ENCODE measurements at places on chromosomes 4 and X. TPM values are rescaled to one million over a fixed set of nuclear protein-coding genes. Genes with fewer than 3 reads are reported as not detected.

DNA sequence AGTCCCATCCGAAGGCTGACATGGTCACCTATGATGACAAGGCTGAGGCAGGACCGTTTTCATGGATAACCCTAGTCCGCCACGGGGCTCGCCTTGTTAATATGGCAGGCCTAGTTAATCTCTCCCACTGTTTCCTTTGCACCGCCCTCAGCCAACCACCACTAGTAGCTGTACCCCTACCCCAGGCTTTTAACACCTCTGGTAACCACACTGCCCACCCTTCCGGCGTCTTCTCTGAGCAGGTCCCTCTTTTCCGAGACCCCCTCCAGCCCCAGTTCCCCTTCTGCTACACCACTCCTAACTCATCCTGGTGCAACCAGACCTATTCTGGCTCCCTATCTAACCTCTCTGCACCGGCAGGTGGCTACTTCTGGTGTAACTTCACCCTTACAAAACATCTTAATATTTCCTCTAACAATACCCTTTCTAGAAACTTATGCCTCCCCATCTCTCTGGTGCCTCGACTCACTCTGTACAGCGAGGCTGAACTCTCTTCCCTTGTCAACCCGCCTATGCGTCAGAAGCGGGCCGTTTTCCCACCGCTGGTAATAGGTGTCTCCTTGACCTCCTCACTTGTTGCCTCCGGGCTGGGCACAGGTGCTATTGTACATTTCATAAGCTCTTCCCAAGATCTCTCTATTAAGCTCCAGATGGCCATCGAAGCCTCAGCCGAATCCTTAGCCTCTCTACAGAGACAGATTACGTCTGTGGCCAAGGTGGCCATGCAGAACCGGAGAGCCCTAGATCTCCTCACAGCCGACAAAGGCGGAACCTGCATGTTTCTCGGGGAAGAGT lies 964.4 kb downstream of the RPA4 start:
- no peak for DNase-seq

DNA sequence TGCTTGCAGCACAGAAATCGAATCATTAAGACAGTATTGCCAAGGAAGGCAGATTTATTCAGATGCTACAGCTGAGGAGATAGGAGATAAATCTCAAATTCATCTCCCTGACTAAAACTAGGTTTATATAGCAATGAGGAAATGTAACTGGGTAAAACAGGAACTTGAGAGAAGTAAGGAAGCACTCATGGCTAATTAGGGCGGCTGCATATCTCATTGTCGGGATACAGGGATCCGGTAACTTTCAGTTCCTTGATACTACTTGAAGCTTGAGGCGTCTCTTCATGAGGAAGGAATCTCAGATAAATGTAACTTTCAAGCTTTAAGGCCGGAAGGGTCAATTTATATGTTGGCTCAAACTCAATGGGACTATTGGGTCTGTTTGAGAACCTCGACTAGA lies 129.2 kb upstream of the WDR1 start:
- DNase-seq: no peak

DNA sequence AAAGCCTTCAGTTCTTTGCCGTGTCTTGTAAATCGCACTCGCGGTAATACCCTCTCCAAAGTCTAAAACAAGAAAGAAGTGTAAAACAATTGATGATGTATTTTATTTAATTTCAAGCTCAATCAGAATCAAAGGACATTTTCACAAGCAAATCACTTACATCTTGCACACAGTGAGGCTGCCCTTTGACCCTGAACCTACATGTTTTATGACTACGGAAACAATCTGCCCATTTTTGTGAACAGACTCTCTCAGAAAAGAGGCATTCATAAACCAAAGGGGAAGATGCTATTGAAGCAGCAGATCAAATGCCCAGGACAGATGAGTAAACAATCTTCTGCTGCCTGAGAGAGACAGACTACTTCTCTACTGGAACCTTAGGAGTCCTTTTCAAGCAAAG lies 76.0 kb upstream of the DDX60 start:
- DNase-seq: no peak

DNA sequence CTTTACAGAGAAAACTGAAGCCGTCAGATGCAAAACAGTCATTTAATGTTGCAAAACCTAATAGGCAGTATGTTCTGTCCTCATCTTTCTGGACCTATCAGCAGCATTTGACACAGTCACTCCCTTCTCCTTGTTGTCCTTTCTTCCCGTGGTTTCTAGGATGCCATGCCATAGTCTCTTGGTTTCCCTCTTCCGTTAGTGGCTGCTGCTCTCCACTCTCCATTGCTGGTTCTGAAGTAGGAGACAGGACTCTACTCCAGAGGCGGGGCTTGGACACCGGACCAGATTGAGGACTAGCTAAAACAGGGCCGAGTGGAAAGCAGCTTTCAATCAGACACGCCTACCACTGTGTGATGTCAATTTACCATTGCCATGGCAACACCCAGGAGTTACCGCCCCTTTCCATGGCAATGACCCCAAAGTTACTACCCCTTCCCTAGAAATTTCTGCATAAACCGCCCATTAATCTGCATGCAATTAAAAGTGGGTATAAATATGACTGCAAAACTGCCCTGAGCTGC lies 88.8 kb upstream of the CCDC160 start:
- DNase-seq: no peak

DNA sequence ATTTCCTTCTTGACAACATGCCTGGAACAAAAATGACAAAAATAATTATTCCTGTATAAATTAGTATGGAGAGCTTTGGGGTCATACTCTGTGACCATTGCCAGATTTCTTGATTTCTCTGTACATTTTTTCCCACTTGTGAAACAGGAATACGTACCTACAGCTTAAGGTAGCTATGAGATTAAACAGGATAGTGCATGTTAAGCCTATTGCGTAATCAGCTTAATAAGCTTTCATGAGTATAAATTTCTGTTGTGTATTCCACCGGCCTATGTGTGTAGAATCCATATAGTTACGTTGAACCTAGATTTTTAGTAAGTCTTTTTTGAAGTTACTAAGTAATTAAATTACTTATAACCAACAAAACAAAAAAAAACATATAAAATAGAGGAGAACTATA lies 334.9 kb downstream of the DCTD start:
- DNase-seq: no peak

DNA sequence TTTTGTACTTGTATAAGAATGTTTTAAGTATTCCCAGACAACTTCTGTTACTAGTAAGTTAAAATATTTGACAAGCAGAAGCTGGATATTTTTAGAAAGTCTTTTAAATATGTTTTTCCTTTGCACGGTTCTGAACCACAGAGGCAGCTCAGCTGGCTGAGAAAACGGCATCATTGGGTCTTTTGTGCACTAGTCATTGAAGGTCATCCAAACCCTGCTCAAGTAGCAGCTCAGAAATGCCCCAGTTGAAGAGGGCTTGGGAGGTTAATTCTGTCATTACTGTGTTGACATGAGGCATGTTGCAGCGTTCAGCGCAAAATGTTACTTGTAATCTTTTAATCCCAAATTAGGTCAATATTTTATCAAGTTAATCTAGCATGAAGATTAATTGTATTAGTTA lies 383.7 kb upstream of the FAM241A start:
- DNase-seq: no peak

- no peak for DNase-seq
These were observed 6.1 kb upstream of the CXorf66 start for GRCh38 chrX:139971394-139971749.

The MAP9 gene
- 7.5 TPM for total RNA-seq

The TMPRSS11E gene
- 1.1 TPM for total RNA-seq
